ENCODE measurements at places on chromosomes 4 and X. TPM values are rescaled to one million over a fixed set of nuclear protein-coding genes. Genes with fewer than 3 reads are reported as not detected.

DNA sequence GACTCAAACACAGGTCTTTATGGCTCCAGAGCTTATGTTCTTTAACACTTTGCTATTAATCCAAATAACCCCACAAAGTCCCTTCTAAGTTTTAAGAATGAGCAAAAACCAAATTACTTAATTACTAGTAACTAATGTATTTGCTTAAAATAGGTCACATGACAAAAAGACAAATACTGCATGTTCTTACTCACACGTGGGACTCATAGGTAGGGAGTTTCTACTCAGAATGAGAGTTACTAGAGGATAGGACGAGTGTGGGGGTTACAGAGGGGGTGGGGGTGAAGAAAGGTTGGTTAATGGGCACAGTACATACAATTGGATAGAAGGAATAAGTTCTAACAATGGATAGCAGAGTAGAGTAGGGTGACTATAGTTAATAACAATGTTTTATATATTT, 5.8 kb downstream of the RPS6KA3 start:
- no peak for DNase-seq

The HSD17B13 gene
- 0.32 TPM for total RNA-seq

The SATL1 gene
- total RNA-seq = not detected

DNA sequence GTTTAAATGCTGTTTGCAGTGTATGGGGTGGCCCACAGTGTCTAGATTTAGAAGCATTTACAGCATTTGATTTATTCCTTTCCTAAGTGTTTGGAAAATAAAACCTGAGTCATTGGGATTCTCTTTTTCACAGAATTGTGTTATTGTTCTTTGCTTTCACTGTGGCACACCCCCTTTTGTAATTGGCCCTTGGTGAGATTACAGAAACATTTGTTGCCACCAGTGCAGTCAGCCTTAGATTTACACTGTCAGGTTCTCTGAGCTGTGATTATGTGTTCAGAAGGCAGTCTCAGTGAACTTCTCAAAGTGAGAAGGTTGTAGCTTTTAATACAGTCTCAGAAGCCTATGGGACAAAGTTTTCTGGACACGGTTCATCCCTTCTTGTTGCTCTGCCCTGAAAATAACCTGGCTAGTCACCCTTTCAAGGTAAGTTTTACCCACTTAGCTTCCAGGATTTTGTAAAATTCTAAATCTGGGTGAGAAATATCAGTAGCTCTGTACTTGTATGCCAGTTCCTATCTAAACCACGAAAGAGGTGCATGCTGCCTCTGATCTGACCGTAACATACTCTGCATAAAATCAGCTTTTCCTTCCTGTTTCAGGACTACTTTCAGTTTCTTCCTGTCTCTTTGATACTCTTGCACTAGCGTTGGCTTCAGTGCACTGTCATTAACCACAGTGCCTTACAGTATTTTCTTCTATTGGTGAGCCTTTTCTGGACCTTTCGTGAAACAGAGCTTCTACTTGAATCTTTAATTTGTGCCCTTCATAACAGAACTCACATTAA, 12.6 kb downstream of the RUFY3 start:
- DNase-seq = no peak

The DRD5 gene
- total RNA-seq = not detected

- no peak for DNase-seq
Observed at GRCh38 chr4:40281913-40282312, 53.2 kb upstream of the CHRNA9 start.

DNA sequence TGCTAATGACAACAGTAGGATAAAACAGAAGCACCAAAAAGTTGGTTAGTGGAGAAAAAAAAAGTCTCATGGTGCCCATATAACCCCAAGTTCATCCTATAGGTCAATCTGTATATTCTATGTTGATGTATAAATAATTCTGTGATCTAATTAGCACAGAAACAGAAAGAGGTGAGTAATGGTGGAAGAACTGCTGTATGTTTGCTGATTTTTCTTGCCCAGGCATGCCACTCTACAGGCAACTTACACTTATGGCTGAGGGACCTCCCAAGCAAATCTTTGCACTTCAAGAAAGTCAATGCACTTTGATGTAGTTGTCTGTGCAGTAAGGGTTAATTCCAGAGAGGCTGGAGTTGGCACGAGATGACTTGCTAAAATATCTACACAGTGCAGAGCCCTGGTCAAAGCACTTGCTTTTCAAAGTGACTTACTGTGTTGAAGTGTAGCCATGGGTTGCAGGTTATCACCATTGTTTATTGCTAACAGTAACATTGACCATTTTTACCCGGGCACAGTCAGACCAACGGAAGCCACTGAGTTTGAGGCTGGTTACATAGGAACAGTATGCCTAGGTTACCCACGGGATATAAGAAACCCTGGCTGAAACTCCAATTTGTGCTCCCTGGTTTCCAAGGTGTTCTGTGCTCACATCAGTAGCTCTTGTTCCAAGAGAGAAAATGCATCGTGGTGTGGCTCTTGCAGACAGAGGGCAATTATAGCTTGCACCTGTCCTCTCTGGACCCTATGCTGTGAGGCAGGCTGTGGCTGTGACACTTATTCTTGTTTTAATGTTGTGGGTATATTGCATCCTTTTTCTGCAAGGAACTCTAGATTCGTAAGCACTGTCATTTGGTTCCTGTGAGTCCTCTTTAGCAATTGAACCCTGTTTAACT, 141.3 kb upstream of the FTHL17 start:
- DNase-seq = no peak

Data from posterior vena cava (tissue), 2 donors.